Stimulated activated CD4-positive, alpha-beta T cell treated with anti-CD3 and anti-CD28 coated beads, Interleukin-12 subunit alpha, Interleukin-12 subunit beta, amount 100 ng/mL, for 4 hours (primary cell): ENCODE measurements at places on chromosomes 2 and 18.

DNA sequence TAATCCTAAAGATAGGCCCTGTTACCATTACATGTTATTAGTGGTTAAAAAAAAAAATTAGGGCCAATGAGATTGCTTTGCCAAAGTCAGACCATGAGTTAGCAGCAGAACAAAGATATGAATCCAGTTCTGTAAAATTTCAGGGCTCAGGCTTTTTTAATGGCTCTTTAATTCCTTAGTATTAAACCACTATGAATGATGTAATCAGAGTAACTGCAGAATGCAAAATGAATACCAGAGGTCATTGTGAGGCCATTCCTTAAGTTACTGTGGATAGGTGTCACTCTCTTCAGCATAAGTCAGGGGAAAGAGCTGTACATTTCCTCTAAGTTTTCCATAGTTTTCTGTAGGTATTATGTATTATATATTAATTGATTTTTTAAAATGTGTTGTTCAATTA lies 42.2 kb upstream of the TBR1 start:
- no peak for DNase-seq

- peak; percentile 92 for DNase-seq
Measured at GRCh38 chr2:189783927-189784867, at the start of the genes ORMDL1 and PMS1. Gene ORMDL1, minus strand, starts transcription at chr2:189784339. Its CDS starts 1,744 bp downstream, at chr2:189782595. Gene PMS1, plus strand, starts transcription at chr2:189784450. Its CDS starts 7,360 bp downstream, at chr2:189791810.

GRCh38 chr2:239249776-239250175 lies 151.0 kb downstream of the HDAC4 start:
- DNase-seq, result no peak

- no peak for DNase-seq
Measured at GRCh38 chr18:24364177-24364576, 33.4 kb downstream of the OSBPL1A start.

GRCh38 chr2:217934321-217935131 lies 68.3 kb downstream of the TNS1 start:
- DNase-seq, result no peak

- DNase-seq, result no peak
Measured at GRCh38 chr2:52765735-52766134, 1001.9 kb upstream of the CHAC2 start.
